Head of caudate nucleus (tissue), 42 donors: ENCODE measurements at places on chromosomes 3 and 15.
A peak's percentile ranks its signal among the peaks of the same experiment; 100 is the strongest.

GRCh38 chr15:97234851-97235610, 725.5 kb upstream of the ARRDC4 start:
- DNase-seq = peak; percentile 42

GRCh38 chr3:105158286-105158685, 208.4 kb upstream of the ALCAM start:
- no peak for DNase-seq

DNA sequence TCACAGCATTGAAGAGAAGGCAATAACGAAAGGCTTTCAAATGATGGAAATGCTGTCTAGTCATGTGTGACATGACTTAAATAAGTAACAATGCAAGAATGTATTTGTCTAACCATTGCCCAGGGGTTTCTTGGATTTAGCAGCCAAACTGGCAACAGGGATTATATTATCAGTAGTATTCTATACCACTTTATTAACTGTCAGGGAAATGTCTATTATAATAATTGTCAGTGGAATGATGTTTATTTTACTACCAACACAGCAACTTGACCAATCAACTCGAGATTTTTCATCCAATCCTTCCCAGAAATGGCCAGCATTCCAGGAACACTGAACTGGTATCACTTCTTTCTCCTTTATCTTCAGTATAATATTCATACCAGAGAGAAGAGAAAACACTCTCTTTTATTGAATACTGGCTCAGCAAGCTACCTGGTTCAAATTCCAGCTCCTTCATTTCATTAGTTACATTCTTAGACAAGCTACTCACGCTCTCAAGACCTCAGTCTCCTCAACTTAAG, 66.2 kb downstream of the FOXP1 start:
- no peak for DNase-seq

GRCh38 chr15:47997195-47998080, 123.4 kb upstream of the SLC24A5 start:
- no peak for DNase-seq

GRCh38 chr3:106485217-106485616, 616.4 kb upstream of the CBLB start:
- no peak for DNase-seq

DNA sequence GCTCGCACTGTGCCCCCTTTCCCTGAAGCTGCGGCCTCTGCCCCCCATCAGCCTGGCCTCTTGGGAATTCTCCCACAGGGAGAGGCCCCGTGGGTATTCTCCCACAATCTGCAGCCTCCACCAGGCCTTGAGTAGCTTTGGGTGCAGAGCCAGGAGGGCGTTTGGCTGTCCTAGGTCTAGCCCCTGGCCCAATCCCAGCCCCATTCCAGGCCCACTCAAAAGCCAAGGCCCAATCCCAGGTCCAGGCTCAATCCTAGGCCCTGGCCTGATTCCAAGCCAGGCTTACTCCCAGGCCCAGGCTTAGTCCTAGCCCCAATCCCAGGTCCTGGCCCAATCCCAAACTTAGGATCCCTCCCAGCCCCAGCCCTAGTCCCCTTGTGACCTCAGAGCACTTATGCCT, 59.8 kb downstream of the CHCHD4 start:
- no peak for DNase-seq

GRCh38 chr3:104820959-104821358, 545.8 kb upstream of the ALCAM start:
- DNase-seq = no peak

- DNase-seq = no peak
These were observed 13.8 kb upstream of the TEX264 start for GRCh38 chr3:51657234-51657633.

GRCh38 chr3:153927107-153927506, 194.1 kb upstream of the ARHGEF26 start:
- DNase-seq = no peak

DNA sequence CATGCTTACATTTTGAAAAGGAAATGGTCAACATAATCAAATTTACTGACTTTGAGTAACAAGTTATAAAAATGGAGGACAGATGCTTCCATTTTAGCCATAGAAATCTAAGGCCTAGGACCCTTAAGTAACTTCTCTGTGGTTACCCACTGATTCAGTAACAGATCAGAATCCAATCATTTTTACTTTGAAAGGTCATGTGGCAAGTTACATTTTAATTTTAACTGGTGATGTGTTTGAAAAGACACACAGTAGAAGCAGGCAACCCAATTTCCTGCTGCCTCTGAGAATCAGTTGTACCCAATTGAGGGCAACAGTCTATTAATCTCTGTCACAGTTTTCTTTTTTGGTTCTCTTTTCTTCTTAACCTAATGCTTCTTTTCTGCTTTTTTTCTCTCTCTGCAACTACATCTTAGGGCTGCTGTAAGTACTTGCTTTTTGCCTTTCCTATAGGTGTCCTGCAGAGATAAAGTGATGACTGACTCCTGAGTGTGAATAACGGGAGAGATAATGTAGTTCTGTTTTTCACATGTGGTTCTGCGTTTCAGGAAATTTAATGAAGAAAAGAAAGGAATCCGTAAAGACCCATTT, 3.3 kb downstream of the ZWILCH start:
- no peak for DNase-seq

- DNase-seq = no peak
These were observed 514.8 kb downstream of the EPHA3 start for GRCh38 chr3:89622063-89622700.

DNA sequence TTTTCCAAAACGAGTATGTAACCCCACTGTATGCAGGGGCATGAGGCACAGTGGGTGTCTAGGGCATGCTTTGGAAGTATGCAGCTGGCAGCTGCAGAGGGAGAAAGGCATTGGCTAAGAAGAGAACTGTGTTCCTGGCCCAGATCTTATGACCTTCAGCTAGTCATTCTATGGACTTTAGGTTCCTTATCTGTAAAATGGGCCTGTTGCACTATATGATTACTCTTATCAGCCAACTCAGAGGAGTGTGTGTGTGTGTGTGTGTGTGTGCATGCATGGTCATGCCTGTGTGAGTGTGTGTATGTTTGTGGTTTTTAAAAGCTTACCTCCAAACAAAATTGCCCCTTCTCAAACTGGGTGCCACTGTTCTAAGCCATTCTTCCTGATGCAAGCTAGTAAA, 27.4 kb upstream of the CHST2 start:
- no peak for DNase-seq

- peak; percentile 94 for DNase-seq
These were observed 53.9 kb downstream of the C3orf38 start for GRCh38 chr3:88203642-88204055.

DNA sequence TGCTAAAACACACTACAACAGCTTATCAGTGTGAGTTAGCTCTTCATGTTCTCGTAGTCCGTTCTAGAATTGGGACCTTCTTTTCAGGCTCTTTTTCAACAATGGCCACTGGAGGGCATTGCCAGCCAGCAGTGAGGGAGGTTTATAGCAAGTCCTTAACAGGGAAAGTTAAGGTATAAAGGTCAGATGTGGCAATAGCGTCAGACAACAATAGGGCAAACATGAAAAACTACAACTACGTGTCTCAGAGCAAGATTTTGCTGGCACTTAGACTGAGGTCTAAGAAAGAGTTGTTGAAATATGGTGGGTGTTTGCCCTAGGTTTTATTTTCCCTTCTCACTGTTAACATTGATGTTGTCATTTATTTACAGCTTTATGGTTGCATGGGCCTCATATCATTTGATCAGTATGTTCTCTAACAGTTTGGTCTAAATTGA, 161.4 kb downstream of the GMNC start:
- no peak for DNase-seq

DNA sequence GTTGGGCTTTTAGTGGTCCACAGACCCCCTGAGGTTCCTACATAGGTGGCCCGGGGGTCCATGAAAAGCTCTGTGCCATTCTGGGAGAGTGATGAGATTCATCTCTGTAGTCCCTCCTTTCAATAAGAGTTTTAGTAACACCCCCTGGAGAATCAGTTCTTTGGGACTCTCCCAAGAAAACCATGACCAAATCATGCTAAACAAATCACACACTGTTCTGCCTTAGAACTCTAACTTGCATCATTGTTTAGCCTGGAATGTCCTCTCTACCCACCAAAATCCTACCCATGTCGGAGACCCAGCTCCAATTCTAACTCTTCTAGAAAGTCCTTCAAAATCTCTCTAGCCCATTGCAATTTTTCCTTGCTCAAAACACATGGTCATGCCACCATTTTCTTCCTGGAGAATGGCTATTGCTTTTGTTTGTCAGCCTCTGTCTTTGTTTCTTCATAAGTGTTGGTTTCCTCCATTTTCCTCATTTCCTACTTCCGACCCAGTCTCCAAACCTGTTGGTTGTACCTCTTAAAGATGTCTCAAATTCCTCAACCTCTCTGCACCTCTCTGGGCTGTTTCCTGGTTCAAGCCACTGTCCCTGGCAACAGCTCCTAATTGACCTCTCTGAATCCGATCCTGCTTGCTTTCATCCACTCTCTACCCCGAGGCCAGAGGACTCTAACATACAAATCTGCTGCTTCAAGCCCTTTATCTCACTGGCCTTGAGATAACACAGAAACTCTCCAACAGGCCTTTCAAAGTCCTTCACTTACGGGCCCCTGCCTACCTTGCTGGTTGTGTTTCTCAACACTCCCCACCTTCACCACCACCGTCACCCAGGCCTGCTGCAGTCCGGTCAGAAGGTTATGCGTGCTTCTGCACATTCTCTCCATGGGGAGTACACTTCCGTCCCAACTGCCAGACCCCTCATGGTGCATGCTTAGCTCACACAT, 23.7 kb downstream of the CYP19A1 start:
- DNase-seq = no peak
